HuH-7 (cell line): ENCODE measurements at places on chromosomes 6 and 20.

- no peak for DNase-seq
Measured at GRCh38 chr20:23602241-23602640, 3.5 kb downstream of the CST9 start.

DNA sequence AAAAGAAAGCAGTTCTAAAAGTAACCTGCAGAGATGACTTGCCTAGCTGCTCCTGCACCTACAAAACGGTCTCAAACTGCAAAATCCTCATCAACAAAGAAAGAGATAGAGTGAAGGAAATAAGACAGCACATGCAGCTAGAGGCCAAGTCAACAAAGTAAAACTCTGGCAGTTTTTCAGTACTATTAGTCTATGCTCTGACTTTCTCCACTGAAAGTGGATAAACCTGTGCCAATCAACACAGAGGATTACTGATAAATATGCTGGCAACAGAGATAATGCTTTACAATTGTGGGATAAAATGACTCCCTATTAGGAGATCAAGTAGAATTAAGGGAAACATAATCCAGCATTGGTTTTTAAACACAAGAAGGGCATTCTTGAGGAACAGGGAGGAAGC, 13.4 kb downstream of the KIAA0319 start:
- no peak for DNase-seq

DNA sequence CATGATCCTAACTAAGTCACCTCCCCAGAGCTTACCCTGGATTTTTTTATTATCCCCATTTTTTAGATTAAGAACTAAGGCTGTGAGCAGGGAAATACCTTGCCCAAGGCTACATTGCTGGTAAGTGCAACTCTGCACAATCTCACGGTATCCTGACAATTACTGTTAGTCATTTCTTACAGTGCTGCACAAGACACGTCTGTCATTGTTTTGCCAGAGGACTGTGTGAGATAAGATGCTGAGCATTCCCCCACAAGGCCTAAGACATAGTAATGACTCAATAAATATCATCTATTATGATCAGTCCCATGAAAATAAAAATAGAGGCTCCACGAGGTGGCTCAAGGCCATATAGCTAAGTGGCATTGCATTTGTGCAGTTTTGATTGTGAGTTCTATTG, 21.0 kb downstream of the PFDN4 start:
- no peak for DNase-seq

DNA sequence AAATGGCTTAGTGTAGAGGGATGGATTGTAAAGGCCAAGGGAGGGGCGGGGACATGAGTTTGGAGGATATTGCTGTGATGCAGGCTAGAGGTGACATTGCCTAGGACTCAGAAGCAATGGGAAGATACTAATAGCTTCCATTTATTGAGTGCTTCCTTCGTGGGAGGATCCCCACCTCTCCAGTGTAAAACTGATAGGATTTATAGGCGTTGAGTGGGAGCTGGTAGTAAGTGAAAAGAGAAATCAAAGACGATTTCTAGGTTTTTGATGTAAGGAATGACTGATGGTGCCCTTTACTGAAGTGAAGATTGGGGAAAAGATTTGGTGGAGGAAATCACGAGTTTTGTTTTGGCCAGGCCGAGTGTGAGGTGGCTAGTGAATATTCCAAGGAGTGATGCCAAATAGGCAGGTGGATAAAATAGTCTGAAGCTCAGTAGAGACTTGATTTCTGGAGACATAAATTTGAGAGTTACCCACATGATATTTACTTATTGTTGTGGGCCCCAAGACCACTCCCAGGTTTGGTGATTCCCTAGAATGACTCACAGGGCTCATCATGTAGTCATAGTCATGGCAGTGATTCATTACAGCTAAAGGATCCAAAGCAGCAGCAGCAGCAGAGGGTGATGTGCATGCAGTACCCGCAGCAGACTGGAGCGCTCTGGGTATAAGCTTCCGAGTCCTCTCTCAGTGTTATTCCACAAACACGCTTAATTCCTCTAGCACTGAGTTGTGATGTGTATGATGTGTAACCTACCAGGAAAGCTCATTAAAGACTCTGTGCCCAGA, 10.2 kb downstream of the RPRD1B start:
- no peak for DNase-seq

- no peak for DNase-seq
Measured at GRCh38 chr6:38640216-38640909, 634 bp upstream of the BTBD9 start.

DNA sequence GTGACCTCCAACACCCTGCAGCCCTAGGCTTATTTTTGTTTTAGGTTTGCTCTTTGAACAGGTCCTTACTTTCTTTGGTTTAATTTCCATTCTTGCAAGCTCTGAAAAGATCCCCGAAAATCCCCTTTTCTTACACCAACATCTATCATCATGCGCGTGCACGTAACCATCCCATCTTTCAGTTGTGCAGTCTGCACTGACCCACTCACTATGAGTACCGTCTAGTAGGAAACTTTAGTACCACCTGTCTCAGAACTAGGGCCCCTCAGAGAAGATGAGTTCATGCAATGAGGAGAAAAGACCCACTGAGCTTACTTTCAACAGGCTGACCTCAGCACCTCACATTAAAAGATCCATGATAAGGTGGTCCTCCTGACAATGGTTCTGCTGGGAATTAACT, 120.6 kb upstream of the AGPAT4 start:
- no peak for DNase-seq

GRCh38 chr20:51695574-51696303, 72.5 kb downstream of the ATP9A start:
- no peak for DNase-seq

DNA sequence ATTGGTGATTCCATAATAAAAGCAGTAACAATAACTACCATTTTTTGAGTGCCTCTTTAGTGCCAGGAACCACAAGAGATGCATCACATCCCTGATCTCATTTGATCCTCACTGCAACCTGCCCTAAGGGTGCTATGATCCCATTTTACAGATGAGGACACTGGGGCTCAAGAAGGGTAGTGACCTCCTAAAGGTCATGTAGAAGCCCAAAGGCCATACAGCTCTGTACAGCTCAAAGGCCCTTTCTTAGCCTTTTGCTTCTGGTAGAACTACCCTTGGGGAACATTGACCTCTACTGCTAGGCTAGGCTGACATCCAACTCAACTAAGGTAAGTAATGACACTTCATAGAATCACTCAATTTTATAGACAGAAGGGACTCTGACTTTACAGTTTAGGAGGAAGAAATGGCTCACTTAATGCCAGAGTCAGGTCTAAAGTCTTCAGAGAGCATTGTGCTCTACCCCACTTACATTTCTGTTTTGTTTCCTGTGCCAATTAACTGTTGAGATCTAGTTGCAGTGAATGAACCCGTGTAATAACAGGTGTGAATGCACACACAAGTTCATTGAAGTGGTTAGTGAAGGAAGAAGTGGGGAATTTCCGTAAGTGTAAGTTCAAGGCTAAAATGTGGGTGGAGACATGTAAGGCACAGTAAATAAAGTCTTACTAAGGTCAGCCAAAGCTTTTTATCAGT, 10.7 kb downstream of the SLC9A8 start:
- no peak for DNase-seq

- DNase-seq, result no peak
Measured at GRCh38 chr6:134169871-134170486, 117.6 kb upstream of the SLC2A12 start.

DNA sequence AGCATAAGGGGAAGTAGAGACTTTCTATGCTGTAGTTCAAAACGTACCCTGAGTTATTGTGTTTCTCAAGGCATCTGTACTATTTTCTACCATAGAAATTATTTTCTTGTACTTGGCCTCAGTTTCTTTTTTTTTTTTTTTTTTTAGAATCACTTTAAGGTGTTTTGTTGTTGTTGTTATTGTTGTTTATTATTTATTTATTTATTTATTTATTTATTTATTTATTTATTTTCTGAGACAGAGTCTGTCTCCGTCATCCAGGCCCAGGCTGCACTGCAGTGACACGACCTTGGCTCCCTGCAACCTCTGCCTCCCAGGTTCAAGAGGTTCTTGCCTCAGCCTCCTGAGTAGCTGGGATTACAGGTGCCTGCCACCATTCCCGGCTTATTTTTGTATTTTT, 179.1 kb downstream of the GRIK2 start:
- DNase-seq, result no peak

GRCh38 chr6:170186006-170186935, 104.6 kb downstream of the DLL1 start:
- DNase-seq, result no peak

DNA sequence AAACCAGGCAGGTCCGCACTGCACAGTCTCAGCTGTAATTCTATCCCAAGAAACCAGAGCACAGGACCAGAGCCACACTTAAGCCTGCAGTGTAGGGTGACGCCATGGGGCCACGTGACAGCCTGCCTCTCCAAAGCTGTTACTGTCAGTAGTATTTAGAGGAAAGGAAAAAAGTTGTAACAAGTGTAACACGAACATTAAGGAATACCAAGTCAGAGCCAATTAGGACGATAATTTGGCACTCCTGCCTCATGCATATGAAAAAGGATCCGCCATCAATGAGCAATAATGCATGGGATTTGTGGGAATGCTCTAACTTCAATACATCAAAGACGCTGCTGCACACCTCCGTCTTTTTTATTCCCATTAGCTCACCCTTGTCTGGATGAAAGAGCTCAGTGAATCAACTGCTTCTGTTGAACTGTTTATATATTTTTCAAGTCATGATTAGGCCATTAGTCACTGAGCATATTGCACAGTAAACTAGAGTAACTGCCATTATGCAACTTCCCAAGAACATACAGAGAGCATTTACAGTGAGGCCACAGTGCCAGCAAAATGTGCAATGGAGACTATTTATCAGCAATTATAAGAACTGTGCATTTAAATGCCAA, 79.9 kb downstream of the ATXN1 start:
- no peak for DNase-seq

- DNase-seq, result no peak
Measured at GRCh38 chr20:50298554-50299324, 108.1 kb downstream of the CEBPB start.

- no peak for DNase-seq
Measured at GRCh38 chr20:610130-611046, at the start of gene TCF15. TSS of gene TCF15 (minus strand) at chr20:610309. CDS start at chr20:610237, 72 bp downstream.

DNA sequence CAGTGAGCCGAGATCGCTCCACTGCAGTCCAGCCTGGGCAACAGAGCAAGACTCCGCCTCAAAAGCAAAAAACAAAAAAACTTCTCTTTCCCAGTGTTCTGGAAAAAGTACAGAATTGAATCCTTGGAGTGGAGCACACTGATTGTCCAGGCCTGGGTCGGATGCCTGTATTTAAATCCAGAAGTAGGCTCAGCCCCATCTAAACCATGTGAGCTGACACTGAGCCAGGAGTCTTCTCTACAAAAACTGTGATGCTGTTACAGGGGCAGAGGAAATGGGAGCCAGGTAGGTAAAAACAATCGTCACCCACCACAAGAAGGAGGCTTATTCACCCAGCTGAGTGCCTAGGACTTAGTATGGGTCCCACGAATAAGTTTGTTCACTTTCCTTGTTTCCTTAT, 43.0 kb upstream of the PTPN1 start:
- no peak for DNase-seq

DNA sequence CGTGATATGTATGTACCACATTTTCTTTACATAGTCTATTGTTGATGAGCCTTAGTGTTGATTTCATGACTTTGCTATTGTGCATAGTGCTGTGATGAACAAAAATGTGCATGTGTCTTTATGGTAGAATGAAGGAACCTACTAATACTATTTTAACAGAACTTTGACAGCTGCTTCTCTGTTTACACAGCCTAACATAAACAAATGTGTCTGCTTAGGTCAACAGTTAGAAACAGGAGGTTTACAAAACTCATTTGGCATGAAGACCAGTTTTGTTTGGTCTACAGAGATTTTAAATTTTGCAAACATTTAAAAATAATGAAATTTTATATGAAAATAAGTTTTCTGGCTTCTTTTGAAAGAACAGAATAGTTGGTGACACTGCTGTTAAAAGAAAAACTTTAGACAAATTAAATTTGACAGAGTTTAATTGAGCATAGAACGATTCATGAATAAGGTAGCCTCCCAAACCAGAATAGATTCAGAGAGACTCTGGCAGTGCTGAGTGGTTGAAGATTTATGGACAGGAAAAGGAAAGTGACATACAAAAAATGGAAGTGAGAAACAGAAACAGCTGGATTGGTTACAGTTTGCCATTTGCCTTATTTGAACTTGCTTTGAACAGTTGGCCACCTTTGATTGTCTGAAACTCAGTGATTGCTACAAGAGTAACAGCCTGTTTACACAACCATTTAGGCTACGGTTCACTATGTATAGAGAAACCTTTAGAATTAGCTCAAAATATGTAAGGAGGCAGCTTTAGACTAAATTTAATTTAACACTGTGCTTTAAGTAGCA, 715.8 kb upstream of the HS3ST5 start:
- no peak for DNase-seq

- DNase-seq, result no peak
Measured at GRCh38 chr6:139119552-139119951, 15.3 kb upstream of the HECA start.

DNA sequence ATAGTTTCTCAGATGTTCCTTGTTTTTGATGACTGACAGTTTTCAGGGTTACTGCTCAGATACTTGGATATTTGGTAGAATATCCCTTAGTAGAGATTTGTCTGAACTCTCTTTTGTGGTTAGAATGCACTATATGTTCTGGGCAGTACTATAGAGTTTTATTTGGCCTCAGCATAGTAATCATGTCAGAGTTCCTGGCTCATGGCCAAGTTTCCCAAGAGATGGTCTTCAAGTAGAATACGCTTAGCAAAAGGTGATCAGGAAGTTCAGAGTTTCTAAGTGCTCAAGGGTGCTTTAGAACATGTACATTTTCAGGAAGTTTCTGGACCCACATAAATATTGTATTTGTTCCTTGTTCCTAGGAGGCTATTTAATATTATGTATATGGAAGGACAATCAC, 1209.7 kb upstream of the GJE1 start:
- no peak for DNase-seq

DNA sequence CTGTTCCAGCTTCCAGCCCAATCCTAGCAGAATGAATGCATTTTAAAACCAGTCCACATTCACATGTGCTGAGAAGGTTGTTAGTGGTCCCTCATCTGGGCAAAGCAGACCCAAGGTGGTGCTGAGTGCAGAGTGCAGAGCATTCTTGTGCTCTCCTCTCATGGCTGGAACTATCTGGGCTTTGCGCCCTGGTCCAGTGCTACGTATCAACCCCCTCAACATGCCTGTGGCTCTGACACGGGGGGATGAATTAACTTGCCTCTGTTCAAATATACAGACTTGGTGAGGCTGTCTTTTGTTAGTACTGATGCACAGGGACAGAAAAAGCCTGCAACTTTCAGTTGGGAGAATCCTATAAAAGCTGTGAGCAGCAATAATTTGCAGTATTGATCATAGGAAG, 42.5 kb downstream of the PANK2 start:
- no peak for DNase-seq

GRCh38 chr6:73064266-73064665, 161.0 kb downstream of the KHDC1L start:
- no peak for DNase-seq
